ENCODE measurements at places on chromosomes 2 and 18. TPM values are rescaled to one million over a fixed set of nuclear protein-coding genes. Genes with fewer than 3 reads are reported as not detected.

Gene TXNDC9
- 39.1 TPM for total RNA-seq

Gene OXER1
- not detected for total RNA-seq

Gene COL5A2
- total RNA-seq, result 87.6 TPM

Gene FAHD2B
- 10.3 TPM for total RNA-seq

Gene SIX2
- 0.35 TPM for total RNA-seq

Gene ADRA2B
- total RNA-seq, result 0.05 TPM

Gene CFAP53
- 0.44 TPM for total RNA-seq

Gene PLEK
- not detected for total RNA-seq

Gene HOXD11
- 6.1 TPM for total RNA-seq

Gene RAB6D
- total RNA-seq, result not detected

Gene NTSR2
- not detected for total RNA-seq

Gene NLRC4
- total RNA-seq, result not detected

Gene ASB18
- total RNA-seq, result not detected

Gene MOCOS
- total RNA-seq, result 2.7 TPM

Gene RAPGEF4
- total RNA-seq, result 0.15 TPM

Gene CHRNG
- not detected for total RNA-seq

Gene GAL3ST2
- total RNA-seq, result 0.28 TPM

Gene TIMM21
- total RNA-seq, result 69.7 TPM

Gene NPAS2
- 119 TPM for total RNA-seq
